NB4 (cell line): ENCODE measurements at places on chromosomes 6 and 20.

- no peak for DNase-seq
Measured at GRCh38 chr6:148311966-148312669, 30.5 kb upstream of the SASH1 start.

DNA sequence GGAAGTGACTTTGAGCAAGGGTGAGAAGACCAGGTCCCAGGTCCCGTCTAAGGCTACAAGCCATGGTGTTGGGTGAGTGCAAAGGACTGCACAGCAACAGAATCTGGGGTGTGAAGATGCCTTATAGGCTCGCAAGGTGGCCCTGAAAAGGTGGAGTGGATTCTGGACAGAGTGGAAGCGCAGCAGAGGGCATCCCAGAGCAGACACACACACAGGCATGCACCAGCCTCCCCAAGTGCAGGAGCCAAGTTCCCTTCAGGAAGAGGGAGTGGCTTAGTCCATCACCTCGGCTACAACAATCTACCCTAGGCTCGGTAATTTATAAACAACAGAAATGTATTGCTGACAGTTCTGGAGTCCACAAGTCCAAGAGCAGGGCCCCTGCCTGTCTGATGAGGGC, 180.1 kb upstream of the PDE10A start:
- DNase-seq: no peak

DNA sequence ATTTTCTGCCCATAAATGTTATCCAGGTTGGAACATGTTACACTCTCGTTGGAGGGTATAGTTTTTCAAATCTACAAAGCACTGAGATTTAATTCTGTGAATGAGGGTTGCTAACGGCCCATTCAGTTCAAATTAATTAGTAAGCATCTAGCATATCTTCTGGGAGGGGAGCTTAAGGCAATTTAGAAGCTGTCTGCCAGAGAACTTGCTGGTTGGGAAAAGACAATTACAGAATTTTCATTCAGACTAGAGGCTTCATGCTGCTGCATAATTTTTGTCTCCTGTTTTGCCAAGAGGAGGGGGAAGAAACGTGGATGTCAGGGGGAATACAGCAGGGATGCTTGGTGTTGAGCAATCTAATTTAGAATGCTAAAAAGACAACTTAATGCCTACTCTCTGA, 268.3 kb upstream of the FAM83B start:
- no peak for DNase-seq

DNA sequence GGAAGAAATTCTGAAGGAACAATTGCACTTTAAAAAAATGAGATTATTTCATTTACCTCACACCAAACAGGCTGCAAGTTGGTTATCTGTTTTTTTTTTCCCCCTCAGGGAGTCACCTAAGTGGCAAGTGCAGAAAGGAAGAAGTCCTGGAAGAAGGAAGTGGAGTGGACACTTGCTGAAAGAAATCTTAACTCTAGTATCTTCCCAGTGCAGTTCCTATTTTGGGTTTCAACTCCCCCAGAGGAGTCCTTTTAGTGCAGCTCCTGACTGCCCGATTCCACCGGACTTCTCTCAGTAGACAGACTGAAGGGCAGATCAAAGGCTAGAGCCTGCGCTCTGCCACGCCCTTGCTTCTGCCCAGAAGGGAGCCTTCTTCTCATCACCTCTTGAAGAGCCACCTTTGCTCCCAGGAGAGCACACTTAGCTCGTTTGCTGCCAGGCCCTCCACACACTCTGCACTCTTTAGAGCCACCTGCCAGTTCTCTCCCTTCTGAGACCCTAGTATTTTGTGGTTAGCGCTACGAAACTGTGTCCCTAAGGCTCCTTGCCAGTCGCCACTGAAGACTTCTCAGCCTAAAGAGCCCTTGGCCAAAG, 4.9 kb downstream of the MTCL3 start:
- DNase-seq: peak; percentile 9

GRCh38 chr6:51526049-51526448, 561.4 kb downstream of the PKHD1 start:
- no peak for DNase-seq

GRCh38 chr6:3530515-3530914, 73.7 kb upstream of the SLC22A23 start:
- DNase-seq: no peak

DNA sequence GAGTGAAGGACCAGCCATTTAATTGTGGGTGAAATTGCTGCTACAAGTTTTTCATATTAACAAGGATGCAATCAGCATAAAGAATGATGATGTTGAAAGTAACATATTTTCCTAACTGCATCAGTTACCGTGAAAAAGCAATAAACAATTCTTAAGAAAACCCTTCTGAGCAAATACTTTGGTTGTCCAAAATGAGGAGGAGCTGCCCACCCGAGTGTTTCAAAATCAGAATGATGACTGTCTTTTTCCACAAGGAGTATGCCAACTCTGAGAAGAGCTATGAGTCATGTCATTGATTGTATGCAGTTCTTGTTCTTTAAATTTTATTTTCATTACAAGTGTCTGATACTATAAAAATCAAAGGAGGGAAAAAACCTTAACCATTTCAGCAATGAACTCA, 470.5 kb downstream of the COL12A1 start:
- DNase-seq: no peak

- no peak for DNase-seq
Measured at GRCh38 chr20:34943808-34944567, 11.6 kb downstream of the GSS start.

GRCh38 chr20:57384486-57384885, 6.7 kb upstream of the RBM38 start:
- DNase-seq: no peak

DNA sequence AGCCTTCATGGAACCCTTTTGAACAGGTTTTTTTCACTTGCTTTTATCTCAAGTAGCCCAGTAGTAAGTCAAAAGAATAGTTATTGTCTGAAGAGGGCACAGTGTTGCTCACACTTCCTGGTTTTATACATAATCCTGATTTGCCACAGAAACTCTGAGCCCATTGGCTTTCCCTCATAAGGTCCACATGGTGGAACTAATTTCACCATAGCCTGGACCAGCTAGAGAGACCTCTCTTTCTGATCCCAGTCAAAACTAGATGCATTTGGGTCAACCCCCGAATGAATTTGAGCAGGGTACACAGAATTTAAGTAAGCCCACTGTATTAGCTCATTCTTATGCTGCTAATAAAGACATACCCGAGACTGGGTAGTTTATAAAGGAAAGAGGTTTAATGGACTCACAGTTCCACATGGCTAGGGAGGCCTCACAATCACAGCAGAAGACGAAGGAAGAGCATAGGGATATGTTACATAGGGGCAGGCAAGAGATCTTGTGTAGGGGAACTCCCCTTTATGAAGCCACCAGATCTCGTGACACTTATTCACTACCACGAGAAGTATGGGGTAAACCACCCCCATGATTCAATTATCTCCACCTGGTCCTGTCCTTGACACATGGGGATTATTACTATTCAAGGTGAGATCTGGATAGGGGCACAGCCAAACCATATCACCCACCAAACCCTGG, 6.2 kb downstream of the RWDD2A start:
- no peak for DNase-seq

DNA sequence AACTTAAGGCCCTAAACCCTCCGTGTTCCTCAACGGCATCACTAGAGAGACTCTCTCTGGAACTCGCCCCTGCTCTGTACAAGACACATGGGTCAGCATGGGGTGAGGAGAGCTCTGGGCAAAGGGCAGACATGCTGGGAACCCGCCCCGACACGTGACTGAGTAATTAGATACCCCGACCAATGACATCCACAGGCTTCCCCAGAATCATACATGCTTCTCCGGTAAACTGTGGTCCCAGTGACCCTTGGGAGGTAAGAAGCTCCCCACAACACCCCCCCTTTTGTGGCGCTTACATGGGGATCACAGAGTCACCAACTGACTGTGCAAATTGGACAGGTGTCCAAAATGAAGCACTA, 31.7 kb upstream of the RPS6KA2 start:
- no peak for DNase-seq

GRCh38 chr6:84768442-84769174, 4.2 kb upstream of the TBX18 start:
- no peak for DNase-seq

DNA sequence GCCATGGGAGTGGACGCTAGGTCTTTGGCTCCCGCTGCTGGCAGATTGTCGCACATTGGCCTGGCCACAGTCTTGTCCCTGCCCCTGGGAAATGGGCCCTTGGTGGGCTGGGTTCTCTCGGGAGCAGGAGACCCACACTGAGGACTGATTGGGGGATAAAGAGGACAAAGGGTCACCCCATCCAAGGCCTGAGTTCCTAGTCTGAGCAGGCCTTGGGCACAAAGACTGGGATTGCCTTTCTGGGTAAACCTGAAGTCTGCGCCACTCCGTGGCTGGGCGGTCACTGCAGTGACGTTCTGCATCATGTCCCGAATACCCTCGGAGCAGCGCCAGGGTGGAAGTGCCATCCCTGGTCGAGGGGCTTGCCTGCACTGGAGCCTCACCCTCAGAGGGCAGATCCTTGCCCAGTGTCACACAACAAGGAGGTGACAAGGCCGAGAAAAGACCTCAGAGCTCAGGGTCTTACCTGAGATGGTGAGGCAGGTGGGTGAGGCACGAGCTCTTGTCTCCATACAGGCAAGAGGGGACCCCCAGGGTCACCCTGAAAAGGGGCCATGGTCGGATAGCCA, 36.1 kb upstream of the ZBP1 start:
- no peak for DNase-seq

- DNase-seq: peak; percentile 29
Measured at GRCh38 chr20:41057999-41058673, 29.5 kb downstream of the TOP1 start.

- peak; percentile 29 for DNase-seq
Measured at GRCh38 chr6:129491436-129491835, 218.5 kb downstream of the ARHGAP18 start.
